ENCODE measurements at places on chromosomes 3 and 15. TPM values are rescaled to one million over a fixed set of nuclear protein-coding genes. Genes with fewer than 3 reads are reported as not detected.

Gene RPP25
- 13.8 TPM for total RNA-seq

Gene DPPA2
- not detected for total RNA-seq

Gene ZMYND10
- total RNA-seq = 16.3 TPM

Gene TM4SF1
- 283 TPM for total RNA-seq

Gene GOLGA6A
- not detected for total RNA-seq

Gene VWA5B2
- total RNA-seq = not detected
